ENCODE measurements at places on chromosomes 12 and 14. TPM values are rescaled to one million over a fixed set of nuclear protein-coding genes. Genes with fewer than 3 reads are reported as not detected.

The PRPF40B gene
- polyA plus RNA-seq = 4.7 TPM

GRCh38 chr14:74488786-74489397 is 4.2 kb downstream of the NPC2 start:
- DNase-seq = no peak
- H3K27me3 ChIP-seq = no peaks in the 10 kb centered on the region
- H3K36me3 ChIP-seq = peaks cover 4% of the 10 kb centered on the region
- H3K27ac ChIP-seq = no peak overlapping the region

DNA sequence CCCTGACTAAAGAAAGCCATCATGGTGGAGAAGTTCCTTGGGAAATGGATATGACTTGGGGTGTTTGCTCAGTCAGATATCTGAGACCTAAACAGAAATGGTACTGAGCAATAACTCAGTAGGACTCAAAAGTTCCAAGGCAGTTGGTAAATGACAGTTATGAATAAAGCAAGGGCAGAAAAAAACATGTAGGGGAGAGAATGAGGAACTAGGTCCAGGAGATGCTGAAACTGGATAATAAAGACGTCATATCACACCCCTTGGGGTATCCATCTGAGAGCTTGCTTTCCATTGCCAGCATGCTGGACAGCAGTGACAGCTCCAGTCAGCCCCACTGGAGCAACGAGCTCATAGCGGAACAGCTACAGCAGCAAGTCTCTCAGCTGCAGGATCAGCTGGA is 37.5 kb downstream of the RPGRIP1 start:
- no peak for DNase-seq
- H3K4me3 ChIP-seq = no peak overlapping the region
- no peak overlapping the region for H3K27ac ChIP-seq
- no peaks in the 10 kb centered on the region for H3K36me3 ChIP-seq
- no peaks in the 10 kb centered on the region for H3K27me3 ChIP-seq

DNA sequence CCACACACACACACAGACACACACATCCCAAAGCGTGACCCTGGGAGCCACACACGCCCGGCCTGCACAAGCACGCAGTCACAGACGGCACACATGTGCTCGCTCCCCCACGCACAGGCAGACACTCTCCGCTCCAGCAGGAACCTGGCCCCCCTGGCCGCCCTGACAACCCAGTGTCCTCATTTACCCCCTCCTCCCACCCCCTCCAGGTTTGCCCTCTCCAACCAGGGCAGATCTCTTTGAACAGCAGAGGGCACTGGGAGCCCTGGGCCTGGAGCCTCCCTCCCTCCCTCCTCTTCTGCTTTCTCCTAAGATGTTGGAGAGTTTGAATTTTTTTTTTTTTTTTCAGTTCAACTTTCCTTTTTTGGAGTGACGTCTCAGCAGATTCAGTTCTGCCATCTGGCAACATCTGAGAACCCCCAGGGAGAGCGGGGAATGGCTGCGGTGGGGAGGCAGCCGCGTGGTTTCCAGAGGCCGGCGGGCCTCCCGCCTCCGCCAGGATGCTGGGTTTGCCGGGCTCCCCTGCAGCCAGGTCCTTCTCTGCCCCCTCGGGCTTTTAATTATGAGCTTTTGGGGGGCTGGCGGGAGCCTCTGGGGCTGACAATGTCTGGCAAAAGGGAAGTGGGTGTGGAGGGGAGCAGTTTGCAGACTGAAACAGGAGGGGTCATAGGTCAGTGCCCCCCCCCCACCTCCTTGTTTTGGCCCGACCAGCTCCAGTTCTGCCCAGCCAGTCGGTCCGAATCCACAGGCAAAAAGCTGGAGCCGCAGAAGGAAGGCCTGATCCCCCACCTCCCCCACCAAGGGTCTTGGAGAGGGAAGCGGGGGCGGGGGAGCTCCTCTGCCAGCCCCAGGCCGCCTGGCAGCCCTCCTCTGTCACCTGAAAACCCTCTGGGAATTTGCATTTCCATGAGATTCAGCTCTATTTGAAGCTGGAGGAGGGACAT is 1.3 kb upstream of the NCOR2 start:
- H3K4me1 ChIP-seq = peaks cover 27% of the 10 kb centered on the region
- H3K36me3 ChIP-seq = no peaks in the 10 kb centered on the region
- H3K4me3 ChIP-seq = no peak overlapping the region
- DNase-seq = no peak
- H3K27ac ChIP-seq = no peak overlapping the region

DNA sequence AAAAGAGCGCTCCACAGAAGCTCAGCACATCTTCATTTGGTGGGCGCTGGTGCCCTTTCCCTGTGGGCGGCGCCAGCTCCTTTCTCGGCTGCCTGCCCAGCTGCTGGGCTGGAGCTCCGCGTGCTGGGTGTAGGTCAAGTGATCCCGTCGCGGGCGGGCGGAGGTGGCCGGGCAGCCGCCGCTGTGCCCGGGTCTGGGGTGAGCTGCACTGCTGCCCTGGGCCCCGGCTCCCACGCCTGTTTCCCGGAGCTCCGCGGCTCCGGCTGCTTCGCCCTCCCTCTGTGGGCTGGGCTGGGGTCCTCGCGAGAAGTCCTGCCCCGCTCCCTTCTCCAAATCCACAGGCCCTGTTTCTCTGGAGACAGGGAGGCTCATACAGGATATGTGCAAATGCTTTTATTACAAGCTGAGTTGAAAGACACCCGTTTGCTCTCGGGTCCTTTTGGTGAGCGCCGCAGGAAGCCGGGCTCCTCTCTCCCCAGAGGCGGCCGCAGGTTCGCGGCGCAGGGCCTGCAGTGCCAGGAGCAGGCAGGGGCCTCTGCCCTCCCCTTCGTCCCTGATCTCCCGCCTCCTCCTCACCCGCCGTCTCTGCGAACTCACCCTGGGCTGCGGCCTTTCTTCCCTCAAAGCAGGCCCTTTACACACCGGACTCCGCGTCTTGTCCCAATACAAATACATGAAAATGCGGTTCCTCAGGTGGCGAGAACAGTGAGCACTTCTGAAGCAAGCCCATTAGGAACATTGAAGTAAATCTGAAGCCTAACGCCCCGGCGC is 67.8 kb upstream of the CAPRIN2 start:
- H3K4me3 ChIP-seq = peak overlapping the region; percentile 61
- peak; percentile 35 for DNase-seq
- H3K27me3 ChIP-seq = no peaks in the 10 kb centered on the region
- H3K27ac ChIP-seq = no peak overlapping the region
- no peaks in the 10 kb centered on the region for H3K36me3 ChIP-seq
- H3K4me1 ChIP-seq = peaks cover 18% of the 10 kb centered on the region

Data from CD4-positive, alpha-beta memory T cell (primary cell).